Right atrium auricular region (tissue), 2 donors: ENCODE measurements at places on chromosomes 2 and 18. TPM values are rescaled to one million over a fixed set of nuclear protein-coding genes. Genes with fewer than 3 reads are reported as not detected.
A peak's percentile ranks its signal among the peaks of the same experiment; 100 is the strongest.

KLF7 gene
- total RNA-seq: 29.9 TPM

ARID5A gene
- 52.6 TPM for total RNA-seq

DUSP19 gene
- 15.3 TPM for total RNA-seq

ALLC gene
- not detected for total RNA-seq

OSR1 gene
- total RNA-seq: 55.7 TPM

STK25 gene
- total RNA-seq: 173 TPM

GLI2 gene
- total RNA-seq: 1.5 TPM

CRYGD gene
- not detected for total RNA-seq

GCG gene
- total RNA-seq: not detected

CTAGE1 gene
- 0.08 TPM for total RNA-seq

CRYGC gene
- not detected for total RNA-seq

SLC5A7 gene
- total RNA-seq: not detected

OTOS gene
- not detected for total RNA-seq

PID1 gene
- 24.0 TPM for total RNA-seq

KIF1A gene
- 43.7 TPM for total RNA-seq

ASB1 gene
- 32.3 TPM for total RNA-seq

DNA sequence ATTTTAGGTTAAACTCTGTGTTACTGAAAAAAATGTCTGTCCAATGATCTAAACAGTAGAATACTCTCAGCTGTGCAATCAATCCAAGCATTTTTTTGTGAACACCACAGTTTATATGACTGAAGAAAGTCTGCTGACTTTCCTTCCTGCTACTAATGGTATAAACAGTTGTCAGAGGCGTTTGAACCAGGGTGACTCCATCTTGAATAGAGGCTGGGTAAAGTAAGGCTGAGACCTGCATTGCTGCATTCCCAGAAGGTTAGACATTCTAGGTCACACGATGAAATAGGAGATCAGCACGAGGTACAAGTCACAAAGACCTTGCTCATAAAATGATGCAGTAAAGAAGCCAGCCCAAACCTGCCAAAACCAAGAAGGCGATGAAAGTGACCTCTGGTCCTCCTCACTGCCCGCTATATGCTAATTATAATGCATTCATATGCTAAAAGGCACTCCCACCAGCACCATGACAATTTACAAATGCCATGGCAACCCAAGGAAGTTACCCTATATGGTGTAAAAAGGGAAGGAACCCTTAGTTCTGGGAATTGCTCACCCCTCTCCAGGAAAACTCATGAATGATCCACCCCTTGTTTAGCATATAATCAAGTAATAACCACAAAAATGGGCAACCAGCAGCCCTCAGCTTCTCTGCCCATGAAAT, 31.3 kb downstream of the POU3F3 start:
- H3K27me3 ChIP-seq: no peaks in the 10 kb centered on the region
- no peak overlapping the region for H3K4me3 ChIP-seq
- H3K27ac ChIP-seq: no peak overlapping the region
- no peaks in the 10 kb centered on the region for H3K36me3 ChIP-seq

GRCh38 chr18:23237524-23238151, 102.4 kb downstream of the CABLES1 start:
- H3K27me3 ChIP-seq: no peaks in the 10 kb centered on the region
- H3K27ac ChIP-seq: peak overlapping the region; percentile 81
- DNase-seq: peak; percentile 79
- peak overlapping the region; percentile 20 for H3K4me3 ChIP-seq
- H3K36me3 ChIP-seq: no peaks in the 10 kb centered on the region

DNA sequence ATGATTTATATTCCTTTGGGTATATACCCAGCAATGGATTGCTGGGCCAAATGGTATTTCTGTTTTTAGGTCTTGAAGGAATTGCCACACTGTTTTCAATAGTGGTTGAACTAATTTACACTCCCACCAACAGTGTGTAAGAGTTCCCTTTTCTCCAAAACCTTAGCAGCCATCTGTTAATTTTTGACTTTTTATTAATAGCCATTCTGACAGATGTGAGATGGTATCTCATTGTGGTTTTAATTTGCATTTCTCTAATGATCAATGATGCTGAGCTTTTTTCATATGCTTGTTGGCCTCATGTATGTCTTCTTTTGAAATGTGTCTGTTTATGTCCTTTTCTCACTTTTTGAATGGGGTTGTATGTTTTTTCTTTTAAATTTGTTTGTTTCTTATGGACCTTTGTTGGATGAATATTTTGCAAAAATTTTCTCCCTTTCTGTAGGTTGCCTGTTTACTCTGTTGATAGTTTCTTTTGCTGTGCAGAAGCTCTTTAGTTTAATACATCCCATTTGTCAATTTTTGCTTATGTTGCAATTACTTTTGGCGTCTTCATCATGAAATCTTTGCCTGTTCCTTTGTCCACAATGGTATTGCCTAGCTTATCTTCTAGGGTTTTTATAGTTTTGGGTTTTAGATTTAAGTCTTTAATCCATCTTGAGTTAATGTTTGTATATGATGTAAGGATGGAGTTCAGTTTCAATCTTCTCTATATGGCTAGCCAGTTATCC, 119.7 kb upstream of the XIRP2 start:
- DNase-seq: no peak
- H3K27me3 ChIP-seq: no peaks in the 10 kb centered on the region
- no peaks in the 10 kb centered on the region for H3K4me1 ChIP-seq
- H3K4me3 ChIP-seq: no peak overlapping the region
- no peak overlapping the region for H3K27ac ChIP-seq

DNA sequence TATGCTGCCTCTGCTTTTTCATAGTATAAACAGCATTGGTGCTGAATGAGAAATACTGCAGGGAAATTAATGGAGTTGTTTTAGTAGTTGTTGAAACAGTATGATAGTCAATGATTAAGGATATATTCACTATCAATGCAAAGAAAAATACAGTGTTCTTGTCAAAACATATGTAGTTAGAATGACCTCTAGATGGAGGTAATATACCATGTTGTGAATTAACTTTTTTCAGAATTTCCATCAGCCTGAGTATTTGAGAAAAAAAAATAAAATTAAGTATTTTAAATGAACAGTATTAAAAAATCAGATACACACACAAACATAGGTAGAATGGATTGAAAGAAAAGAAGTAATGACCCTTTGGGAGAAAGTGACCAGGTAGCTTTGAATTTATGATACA, 59.5 kb downstream of the RMDN2 start:
- no peaks in the 10 kb centered on the region for H3K36me3 ChIP-seq
- no peak overlapping the region for H3K27ac ChIP-seq
- H3K4me3 ChIP-seq: no peak overlapping the region
- no peak for DNase-seq

- H3K4me1 ChIP-seq: peaks cover 11% of the 10 kb centered on the region
- H3K27me3 ChIP-seq: no peaks in the 10 kb centered on the region
- H3K36me3 ChIP-seq: no peaks in the 10 kb centered on the region
Observed at GRCh38 chr2:217326238-217327022, 466.6 kb upstream of the TNP1 start.

DNA sequence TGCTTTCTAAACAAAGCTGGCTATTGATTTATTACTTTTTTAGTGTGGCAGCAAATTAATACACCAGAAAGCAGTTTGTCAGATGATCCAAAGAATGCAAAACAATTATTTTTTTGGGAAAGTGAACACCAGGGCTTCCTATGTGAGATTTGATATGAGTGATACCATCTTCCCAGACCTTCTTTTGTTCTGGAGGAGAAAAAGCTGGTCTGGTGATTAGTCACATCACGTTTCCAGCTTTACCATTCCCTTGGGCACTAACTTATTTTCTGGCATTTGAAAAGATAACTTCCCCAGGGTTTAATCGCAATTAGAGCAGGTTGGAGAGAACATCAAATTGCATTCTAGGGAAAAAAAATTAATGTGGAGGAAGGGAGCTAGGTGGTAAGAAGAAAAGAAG, 182.9 kb upstream of the TANK start:
- H3K36me3 ChIP-seq: no peaks in the 10 kb centered on the region
- no peaks in the 10 kb centered on the region for H3K4me1 ChIP-seq
- no peak overlapping the region for H3K4me3 ChIP-seq

DNA sequence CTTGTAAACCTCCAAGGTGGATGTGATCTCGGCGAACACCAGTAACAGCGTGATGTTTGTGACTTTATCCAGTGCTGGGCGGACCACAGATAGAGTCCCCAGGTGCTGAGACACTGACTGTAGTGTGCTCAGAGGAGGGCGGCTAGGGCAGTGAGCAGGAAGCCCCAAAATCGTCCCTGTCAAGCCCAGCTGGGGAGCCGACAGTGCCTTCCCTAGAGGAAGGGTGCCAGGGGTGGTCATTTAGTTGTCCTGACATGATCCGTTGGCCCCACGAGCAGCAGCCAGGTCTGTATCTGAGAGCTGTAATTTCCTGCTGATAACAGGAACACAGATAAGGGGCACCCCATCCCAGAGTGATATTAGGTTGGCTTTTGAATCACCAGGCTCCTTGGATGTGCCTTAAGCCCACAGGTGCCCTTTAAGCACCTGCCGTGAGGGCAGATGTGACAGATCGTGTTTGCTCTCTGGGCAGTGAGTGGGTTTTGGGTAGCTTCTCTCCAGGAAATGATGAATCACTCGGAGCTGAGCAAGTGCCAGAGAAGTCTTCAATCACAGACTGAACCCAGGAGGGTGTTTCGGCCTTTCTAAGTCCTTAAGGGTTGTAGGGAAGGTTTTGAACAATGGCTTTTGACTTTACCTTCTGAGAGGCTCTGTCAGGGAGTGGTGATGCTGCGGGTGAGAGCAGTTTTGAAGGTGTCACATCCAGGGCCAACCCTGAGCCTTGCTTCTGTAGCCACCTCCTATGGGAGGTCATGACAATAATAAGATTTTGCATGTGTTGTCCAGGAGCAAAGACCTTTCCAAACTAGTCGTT, 7.7 kb downstream of the LPIN1 start:
- no peak overlapping the region for H3K4me3 ChIP-seq
- H3K36me3 ChIP-seq: no peaks in the 10 kb centered on the region
- peak overlapping the region; percentile 51 for H3K27ac ChIP-seq

GRCh38 chr18:48847807-48848486, 102.8 kb downstream of the SMAD7 start:
- no peaks in the 10 kb centered on the region for H3K27me3 ChIP-seq
- no peaks in the 10 kb centered on the region for H3K36me3 ChIP-seq
- DNase-seq: no peak
- no peak overlapping the region for H3K27ac ChIP-seq
- no peaks in the 10 kb centered on the region for H3K4me1 ChIP-seq
- no peak overlapping the region for H3K4me3 ChIP-seq

DNA sequence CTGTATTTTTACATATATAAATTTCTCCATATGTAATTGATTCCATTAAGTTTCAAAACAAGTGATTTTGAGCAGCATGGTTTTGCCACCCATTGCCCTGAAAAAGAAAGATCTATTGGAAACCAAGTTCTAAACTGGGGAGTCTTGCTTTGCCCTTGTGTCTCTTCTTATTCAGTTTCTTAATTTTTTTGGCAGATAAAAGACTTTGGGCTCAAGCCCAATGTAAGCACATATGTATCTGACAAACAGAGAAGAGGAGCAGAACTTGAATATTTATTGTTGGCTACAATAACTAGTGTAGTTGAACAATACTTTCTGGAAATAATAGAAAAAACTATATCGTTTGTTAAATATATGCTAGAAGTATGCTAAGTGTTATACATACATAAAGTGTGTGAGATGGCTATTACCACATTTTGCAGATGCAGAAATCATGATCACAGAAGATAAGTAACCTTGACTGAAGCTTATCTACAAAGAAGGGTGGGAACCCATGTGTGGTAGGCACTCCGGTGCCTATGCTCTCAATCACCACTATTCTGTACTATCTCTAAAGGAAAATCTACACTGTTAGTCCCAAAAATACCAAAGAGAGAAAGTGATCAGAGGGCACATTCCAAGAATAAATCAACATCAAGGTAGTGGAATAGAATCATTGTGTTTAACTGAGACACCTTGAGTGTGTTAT, 109.1 kb downstream of the PLA2R1 start:
- H3K4me3 ChIP-seq: no peak overlapping the region
- H3K27me3 ChIP-seq: no peaks in the 10 kb centered on the region
- H3K27ac ChIP-seq: no peak overlapping the region
- no peaks in the 10 kb centered on the region for H3K36me3 ChIP-seq
- no peaks in the 10 kb centered on the region for H3K4me1 ChIP-seq

DNA sequence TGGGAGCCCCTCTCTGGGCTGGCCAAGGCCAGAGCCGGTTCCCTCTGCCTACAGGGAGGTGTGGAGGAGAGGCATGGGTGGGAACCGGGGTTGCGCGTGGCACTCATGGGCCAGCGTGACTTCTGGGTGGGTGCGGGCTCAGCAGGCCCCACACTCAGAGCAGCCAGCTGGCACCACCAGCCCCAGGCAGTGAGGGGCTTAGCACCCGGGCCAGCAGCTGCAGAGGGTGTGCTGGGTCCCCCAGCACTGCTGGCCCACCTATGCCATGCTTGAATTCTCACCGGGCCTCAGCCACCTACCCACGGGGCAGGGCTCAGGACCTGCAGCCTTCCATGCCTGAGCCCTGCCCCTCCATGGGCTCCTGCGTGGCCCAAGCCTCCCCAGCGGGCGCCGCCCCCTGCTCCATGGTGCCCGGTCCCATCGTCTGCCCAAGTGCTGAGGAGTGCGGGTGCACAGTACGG, 248.5 kb upstream of the HNMT start:
- no peaks in the 10 kb centered on the region for H3K27me3 ChIP-seq
- H3K36me3 ChIP-seq: no peaks in the 10 kb centered on the region
- no peak overlapping the region for H3K4me3 ChIP-seq
- H3K27ac ChIP-seq: no peak overlapping the region
- DNase-seq: no peak

- peaks cover 7% of the 10 kb centered on the region for H3K4me1 ChIP-seq
- DNase-seq: peak; percentile 23
- H3K4me3 ChIP-seq: no peak overlapping the region
- H3K36me3 ChIP-seq: no peaks in the 10 kb centered on the region
- no peak overlapping the region for H3K27ac ChIP-seq
Observed at GRCh38 chr2:133836691-133837345, 268.6 kb upstream of the NCKAP5 start.

GRCh38 chr2:174836377-174836994, 72.2 kb upstream of the CHRNA1 start:
- DNase-seq: no peak
- H3K27ac ChIP-seq: no peak overlapping the region
- H3K36me3 ChIP-seq: no peaks in the 10 kb centered on the region
- no peaks in the 10 kb centered on the region for H3K27me3 ChIP-seq

DNA sequence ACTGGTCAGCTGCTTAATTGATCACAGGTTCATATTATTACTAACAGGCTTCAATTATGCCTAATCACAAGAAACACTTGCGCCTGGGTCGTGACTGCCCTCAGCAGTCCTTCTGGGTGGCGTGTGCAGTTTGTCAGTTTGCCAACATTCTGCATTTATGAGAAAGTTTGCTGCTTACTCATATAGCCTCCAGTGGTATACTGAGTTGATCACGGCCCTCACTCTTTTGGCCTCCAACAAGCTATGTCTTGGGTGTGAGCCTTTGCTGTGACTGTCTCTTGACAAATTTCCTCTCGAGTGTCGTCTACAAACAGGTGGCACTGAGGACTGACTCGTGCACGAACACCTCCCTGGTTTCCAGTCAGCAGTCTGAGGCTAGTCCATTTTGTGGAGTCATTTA, 27.3 kb downstream of the DCDC2C start:
- H3K4me3 ChIP-seq: no peak overlapping the region
- H3K4me1 ChIP-seq: peaks cover 7% of the 10 kb centered on the region
- no peaks in the 10 kb centered on the region for H3K27me3 ChIP-seq
- DNase-seq: no peak
- no peaks in the 10 kb centered on the region for H3K36me3 ChIP-seq
- H3K27ac ChIP-seq: no peak overlapping the region
